ENCODE measurements at places on chromosomes 13 and 19. TPM values are rescaled to one million over a fixed set of nuclear protein-coding genes. Genes with fewer than 3 reads are reported as not detected.

The FAM216B gene
- total RNA-seq = 0.78 TPM

The PRSS57 gene
- not detected for total RNA-seq

The TLE2 gene
- total RNA-seq = 6.1 TPM

The NXNL1 gene
- total RNA-seq = not detected

The C19orf18 gene
- not detected for total RNA-seq

The FPR3 gene
- total RNA-seq = 0.31 TPM

The CEACAM19 gene
- 2.0 TPM for total RNA-seq

The NDFIP2 gene
- total RNA-seq = 84.1 TPM

The SSC5D gene
- 0.31 TPM for total RNA-seq

Measured in occipital lobe (tissue), 3 donors.